ENCODE measurements at places on chromosomes 11 and 22.

DNA sequence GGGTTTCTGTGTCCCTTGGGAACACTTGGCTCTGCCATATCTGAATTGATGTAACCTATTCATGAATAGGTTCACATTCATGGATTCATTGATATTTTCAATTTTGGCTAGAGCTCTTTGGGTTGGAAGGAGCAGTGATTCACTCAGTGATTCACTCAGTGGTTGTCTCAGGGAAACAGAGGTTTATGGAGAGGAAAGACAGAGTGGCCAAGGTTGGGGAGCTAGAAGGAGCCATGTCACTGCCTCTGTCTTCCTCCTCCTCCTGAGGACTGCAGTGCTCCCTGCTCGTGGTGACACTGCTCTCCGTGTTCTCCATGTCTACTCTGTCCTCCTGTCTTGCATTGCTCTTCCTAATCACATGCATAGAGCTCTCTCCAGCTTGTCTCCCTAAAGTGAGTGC is 17.4 kb downstream of the CEP164 start:
- no peak for DNase-seq

- DNase-seq, result no peak
Observed at GRCh38 chr11:122162095-122162494, 46.1 kb upstream of the BLID start.

DNA sequence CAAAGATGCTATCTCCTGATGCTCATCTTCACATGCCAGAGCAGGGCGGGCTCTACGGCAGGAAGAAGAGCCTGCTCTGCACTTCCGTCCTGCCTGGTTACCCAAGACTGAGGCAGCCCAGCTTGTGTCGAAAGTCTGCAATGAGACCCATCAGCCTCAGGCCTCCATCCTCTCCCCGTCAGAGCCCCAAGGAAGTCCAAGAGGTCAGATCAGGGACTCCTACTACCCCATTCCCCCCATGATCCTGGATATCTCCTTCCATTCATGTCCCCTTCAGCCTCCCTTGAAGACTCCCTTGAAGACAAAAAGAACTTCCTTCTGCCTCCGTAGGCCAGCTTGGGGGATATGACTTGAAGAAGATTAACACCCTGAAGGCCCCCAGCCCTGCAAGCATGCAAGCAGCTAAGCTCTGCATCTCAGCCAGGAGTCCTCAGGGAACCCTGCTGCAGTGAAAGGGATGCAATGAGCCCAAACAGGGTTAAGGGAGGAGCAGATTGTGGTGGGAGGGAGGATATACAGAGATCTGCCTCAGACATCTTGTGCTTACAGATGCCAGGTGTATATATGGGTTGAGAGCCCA is 85.6 kb downstream of the TRIM29 start:
- no peak for DNase-seq

GRCh38 chr11:124194293-124195188 is 11.4 kb downstream of the OR10D3 start:
- no peak for DNase-seq

- DNase-seq, result no peak
Observed at GRCh38 chr11:75307058-75307457, 44.4 kb downstream of the ARRB1 start.

GRCh38 chr11:122883646-122883979 is 1.1 kb downstream of the JHY start:
- DNase-seq, result no peak

GRCh38 chr22:29080106-29080975 is 7.5 kb downstream of the KREMEN1 start:
- no peak for DNase-seq

GRCh38 chr11:71458146-71459070 is 5.4 kb downstream of the NADSYN1 start:
- DNase-seq, result no peak

All from lower lobe of right lung (tissue), 2 donors.